ENCODE measurements at places on chromosomes 4 and X.

DNA sequence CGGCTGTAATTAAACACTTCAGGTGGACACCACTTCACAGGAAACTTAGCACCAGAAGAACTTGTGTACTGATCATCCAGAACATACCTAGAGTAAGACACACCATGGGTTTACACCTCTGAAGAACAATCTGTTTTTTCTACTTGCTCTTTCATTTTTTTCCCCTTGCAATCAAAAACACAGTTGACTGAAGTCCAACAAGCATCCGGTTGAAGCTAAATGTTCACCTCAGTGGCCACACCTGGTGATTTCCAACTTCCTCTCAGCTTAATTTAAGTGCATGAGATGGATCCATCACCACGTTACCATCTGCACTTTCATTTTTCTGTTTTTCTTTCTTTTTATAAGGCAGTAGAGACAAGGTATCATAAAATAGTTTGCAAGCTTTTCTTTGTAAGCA is 4.9 kb upstream of the TXK start:
- no peak for DNase-seq

- DNase-seq, result no peak
Measured at GRCh38 chr4:150938417-150938816, 76.7 kb downstream of the LRBA start.

DNA sequence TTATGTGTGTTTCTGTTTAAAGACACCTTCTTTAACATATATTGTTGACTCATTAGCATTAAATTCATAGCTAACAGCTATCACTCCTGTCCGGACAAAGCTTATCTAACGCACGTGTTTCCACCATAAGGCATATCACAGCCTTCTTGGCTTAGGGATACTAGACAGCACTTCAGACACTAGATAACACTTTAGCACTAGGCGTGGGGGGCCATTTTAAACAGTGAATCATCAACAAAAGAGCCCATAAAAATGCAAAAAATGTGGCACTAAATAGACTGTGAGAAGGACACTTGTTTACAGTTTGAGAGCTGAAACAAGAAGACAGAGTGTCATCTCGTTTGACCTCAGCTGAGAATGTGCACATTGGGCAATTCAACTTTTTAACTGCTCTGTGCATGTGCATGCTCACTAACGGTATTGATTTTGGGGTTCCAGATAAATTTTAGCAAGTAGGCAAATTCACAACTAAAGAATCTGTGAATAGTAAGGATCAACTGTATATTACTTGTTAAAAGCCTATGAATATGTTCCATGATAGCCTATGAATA is 58.9 kb upstream of the RAI2 start:
- DNase-seq, result no peak

DNA sequence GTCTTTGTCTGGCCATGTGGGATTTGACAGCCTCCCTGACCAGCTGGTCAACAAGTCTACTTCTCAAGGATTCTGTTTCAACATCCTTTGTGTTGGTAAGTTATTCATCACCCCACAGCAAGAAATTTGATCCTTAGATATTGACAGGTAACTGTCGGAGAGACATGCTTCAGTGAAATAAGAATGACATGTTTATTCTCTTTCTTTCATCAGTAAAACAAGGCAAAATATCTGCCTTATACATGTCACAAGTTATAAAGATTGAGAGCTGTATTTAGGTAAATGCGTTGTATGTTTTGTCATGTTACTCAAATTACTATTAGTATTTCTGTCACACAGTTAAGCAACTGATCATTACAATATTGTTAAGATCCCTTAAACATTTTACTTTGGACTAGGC is 46.9 kb downstream of the SEPTIN11 start:
- DNase-seq, result no peak

- DNase-seq, result no peak
Measured at GRCh38 chr4:145414226-145414625, 67.4 kb upstream of the SMAD1 start.

GRCh38 chr4:36823199-36823967 is 421.2 kb upstream of the NWD2 start:
- no peak for DNase-seq

- DNase-seq, result no peak
Measured at GRCh38 chrX:81537723-81538122, 335.8 kb downstream of the SH3BGRL start.

DNA sequence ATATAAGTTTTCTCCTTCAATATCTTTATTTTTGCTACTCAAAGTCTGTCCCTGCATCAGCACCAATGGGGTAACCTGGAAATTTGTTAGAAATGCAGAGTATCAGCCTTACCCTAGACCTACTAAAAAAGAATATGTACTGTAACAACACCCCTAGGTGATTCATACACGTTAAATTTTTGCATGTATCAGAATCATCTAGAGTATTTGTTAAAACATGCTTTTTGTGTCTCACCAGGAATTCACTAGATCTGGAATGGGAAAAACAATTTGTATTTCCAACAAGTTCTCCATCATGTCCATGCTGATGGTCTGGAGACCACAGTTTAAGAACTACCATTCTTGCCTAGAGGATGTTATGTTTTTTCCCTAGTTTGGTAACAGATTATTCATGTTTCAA is 196.0 kb upstream of the EDNRA start:
- no peak for DNase-seq

DNA sequence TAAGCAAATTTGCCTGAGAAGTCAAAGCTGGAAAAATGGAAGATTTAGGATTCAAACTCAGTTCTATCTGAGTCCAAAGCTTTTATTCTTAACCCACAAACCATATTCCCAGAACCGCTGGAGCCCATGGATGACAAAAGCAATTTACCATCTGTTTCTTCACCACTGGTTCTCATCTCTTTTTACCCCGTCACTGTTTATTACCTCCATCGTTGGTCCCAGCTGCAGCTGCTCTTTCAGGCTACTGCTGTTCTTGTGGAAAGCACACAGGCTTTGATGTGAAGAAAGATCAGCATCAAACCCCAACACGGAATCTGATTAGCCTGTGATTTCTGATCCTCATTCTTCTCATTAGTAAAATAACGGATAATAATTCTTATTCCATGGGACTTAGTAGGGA is 9.5 kb downstream of the FBXO8 start:
- no peak for DNase-seq

- no peak for DNase-seq
Measured at GRCh38 chr4:81884986-81885385, 413.3 kb upstream of the RASGEF1B start.

GRCh38 chr4:169189372-169189771 is 81.4 kb downstream of the SH3RF1 start:
- DNase-seq, result no peak

DNA sequence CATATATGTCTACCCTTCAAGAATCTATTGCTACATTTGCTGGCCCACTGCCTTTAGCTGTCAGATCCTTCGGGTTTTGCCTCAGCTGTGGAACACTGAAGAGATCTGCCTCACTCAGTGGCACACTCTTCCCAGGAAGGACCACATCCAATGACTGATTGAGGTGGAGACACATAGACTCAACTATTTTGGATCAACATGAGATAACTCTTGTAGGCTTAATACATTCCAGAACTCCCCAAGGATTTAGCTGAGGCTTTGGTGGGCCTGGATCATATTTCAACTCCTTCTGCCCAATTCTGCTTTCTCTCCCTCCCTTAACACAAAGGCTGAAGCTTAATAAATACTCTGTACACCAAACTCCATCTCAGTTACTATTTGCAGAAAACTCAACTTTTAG is 100.5 kb downstream of the CORIN start:
- DNase-seq, result no peak

DNA sequence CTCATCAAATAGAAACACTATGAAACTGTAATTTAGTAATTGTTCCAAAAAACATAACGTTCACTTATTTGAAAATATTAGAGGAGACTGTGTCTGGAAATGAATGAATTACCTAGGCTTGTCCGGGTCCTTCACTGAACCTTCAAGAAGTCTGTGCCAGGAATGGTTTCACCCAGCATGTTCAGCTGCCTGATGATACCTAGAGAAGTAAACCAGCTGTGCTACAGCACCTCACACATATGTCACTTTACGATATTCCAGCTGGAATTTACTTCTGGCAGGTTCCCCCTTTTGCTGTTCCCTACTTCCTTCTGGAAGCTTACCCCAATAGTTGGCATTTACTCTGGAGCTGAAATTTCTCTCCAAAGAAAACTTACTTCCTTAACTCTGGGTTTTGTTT is 906.5 kb downstream of the FAT4 start:
- DNase-seq, result no peak

DNA sequence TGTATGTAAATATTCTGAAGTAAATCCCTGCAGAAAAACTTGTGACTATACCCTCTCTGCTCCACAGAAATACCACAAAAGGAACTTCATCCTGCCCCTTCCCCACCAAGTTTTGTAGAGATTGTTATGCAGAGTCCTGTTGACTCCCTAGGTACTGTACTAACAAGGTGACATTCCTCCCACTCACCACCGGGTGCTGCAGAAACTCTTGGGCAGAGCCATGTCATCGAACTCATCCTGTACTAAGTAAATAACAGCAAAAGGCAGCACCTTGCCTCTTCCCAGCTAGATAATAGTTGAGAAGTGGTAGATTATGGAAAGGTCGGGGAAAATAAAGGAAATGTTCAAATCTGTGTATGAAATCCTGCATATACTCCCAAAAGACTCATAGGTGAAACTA is 233.3 kb downstream of the STPG2 start:
- no peak for DNase-seq

DNA sequence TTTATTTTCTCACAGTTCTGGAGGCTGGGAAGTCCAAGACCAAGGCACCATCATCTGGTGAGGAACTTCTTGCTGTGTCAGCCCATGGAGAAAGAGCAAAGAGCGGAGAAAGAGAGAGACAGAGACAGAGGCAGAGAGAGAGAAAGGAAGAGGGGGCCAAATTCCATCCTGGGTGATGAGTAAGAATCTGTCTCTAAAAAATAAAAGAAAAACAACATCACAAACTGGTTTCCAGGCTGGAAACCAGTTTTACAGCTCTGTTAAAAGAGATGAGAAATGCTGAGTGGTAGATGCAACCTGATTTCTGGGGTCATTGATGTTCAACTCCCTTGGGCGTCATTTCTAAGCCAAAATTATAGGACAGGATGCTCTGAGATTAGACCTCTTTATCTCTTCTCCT is 72.9 kb downstream of the SHOX start:
- DNase-seq, result no peak

DNA sequence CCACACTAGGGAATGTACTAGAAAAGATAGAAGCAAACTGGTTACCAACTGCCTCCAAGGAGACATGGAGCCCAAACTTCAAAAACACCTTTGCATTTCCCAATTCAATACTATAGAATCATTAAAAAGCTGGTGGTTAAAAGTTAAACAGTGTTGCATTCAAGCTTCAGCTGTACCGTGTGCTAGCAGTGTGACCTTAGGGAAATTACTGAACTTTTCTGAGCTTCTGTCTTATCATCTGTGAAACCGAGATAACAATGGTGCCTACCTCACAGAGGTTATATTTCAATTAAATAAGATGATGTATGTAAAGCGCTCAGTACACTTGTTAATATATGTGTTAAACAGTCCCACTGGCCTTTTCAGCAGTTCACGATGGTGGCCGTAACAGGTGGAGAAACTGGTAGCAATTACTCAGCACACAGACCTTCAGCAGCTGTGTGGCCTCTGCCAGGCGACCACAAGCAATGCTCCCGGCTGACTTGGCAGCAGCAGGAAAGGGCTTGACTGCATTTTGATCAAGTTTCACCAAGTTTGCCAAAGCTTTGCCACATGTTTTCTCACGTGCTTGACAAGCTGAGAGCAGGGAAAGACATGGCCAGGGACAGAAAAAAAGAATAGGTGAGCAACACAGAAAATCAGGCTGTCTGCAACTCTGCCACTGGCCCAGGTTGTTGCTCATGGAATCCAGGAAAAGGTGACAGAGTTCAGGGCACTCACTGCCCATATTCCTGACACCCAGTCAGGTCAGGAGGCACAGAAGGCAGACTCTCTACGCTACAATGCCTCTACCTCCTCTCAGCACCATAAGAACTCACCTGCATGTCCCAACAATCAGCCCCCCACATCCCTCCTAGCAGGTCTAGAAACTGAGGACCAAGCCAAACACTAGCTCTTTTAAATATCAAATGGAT is 72.1 kb downstream of the PARM1 start:
- no peak for DNase-seq

GRCh38 chr4:183635321-183635720 is 23.7 kb downstream of the RWDD4 start:
- DNase-seq, result no peak

All from thoracic aorta (tissue), 2 donors.